ENCODE measurements at places on chromosomes 4 and X. TPM values are rescaled to one million over a fixed set of nuclear protein-coding genes. Genes with fewer than 3 reads are reported as not detected.

ACTRT1 gene
- not detected for polyA plus RNA-seq

HSD17B13 gene
- not detected for polyA plus RNA-seq

CYTL1 gene
- not detected for polyA plus RNA-seq

ARMCX2 gene
- polyA plus RNA-seq: 1.8 TPM

FAM199X gene
- polyA plus RNA-seq: 13.8 TPM
